ENCODE measurements at places on chromosomes 4 and X.

DNA sequence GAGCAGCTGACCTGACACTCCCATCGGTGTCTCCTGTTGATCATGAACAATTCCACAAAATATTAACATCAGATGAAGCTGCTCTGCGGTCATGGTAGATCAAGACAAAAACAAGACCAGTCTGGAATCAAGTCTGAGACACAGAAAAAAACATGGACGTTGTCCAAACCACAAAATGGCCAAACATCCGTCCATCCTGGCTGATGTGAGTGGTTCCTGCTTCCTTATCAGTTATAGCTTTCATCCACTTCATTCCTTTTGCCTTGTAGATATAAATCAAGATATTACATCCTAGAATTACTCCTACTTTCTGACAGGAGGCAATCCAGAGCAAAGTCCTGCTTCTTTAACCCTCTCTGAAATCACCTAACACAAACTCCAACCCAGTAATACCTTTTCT, 28.8 kb upstream of the PCSK1N start:
- DNase-seq: no peak

GRCh38 chr4:1092983-1093361, 20.4 kb downstream of the RNF212 start:
- DNase-seq: no peak

DNA sequence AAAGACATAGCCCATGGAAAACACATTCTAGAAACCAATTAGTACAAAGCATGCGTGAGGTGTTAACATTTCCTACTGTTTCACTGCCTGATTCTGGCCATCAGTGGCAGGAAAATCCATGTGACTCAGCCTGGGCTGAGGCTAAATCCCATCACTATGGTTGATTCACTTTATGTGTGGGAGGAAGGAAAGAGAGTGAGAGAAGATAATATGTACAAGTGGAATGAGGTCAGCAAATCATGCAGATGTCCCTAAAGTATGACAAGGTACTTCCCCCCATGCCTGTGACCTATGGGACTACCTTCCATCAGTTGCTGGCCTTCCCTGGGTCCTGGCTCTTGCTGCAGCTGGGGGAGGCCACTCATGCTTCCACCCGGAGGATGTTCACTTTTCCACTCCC, 64.2 kb upstream of the MAP3K15 start:
- DNase-seq: no peak

DNA sequence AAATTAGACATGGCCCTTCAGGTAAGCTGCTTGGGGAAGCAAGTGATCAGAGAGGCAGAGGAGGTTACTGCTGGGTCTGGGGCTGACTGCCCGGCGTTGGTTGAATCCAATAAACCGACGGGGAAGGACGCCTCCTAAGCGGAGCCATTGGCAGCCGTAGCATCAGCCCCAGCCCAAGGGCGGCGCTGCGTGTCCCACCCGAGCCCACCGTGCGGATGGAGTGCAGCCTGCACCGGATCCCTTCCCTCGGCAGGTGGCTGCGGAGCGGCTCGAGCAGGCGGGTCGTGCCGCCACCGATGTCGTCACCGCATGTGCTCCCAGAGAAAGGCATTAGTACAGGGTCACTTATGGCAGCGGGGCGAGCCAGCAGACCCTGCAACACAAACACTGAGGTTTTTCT, 82.1 kb downstream of the ALPK1 start:
- no peak for DNase-seq

DNA sequence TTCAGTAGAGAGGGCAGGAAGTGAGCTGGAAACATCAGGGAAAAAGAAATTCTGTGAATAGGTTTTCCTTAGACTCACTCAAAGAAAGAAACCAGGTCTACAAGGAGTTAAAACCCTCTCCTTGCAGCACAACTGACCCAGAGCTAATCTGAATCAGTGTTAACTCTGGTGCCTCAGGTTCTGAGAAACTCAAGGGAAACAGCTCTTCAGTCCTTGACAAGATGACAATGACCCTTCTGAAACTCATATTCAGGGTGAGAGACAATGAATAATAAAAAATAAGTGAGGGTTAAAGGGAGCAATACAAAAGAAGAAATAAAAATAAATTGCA, 903.6 kb downstream of the STPG2 start:
- DNase-seq: no peak

- no peak for DNase-seq
These were observed 2110.9 kb downstream of the PCDH7 start for GRCh38 chr4:32831104-32831503.

- DNase-seq: peak; percentile 13
These were observed 11.8 kb upstream of the NEIL3 start for GRCh38 chr4:177297785-177298391.

Data from activated CD4-positive, alpha-beta T cell treated with anti-CD3 and anti-CD28 coated beads for 36 hours (primary cell).